ENCODE measurements at places on chromosomes 7 and 10.
A peak's percentile ranks its signal among the peaks of the same experiment; 100 is the strongest.

DNA sequence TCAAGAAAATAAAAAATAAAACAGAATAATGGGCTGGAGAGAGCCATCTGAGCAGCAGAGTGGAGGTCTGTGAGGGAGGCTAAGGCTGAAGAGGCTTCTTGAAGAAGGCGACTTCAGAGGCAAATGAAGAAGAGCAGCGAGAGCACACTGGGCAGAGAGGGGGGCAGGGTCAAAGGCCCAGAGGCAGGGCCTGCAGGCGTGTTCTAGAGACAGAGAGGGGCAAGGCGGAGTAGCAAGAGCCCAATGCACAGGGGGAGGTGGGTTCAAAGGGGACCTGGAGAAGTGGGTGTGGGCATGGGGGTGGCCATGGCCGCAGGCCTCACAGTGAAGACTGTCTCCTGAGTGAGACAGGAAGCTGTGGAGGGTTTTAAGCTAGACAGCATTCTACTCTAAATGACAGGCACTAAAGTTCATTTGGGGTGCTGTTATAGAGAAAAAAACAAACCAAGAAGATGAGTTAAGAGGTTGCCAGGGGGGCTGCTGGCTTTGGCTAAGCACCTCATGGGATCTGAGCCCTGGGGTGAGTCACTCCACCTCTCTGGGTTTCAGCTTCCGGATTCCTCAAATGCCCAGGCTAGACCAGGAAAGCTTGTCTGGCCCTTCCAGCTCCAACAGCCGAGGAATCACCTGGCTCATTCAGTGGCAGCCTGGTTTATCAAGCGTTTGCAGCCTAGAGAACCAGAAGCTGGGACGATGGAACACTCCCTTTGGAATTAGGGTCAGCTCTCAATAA, 81.7 kb downstream of the DLG5 start:
- DNase-seq = no peak

GRCh38 chr10:56881218-56881617, 520.2 kb upstream of the ZWINT start:
- DNase-seq = no peak

GRCh38 chr10:86107131-86107530, 259.5 kb downstream of the GRID1 start:
- DNase-seq = no peak

- DNase-seq = peak; percentile 38
Observed at GRCh38 chr7:2200584-2200980, 32.2 kb downstream of the MAD1L1 start.

DNA sequence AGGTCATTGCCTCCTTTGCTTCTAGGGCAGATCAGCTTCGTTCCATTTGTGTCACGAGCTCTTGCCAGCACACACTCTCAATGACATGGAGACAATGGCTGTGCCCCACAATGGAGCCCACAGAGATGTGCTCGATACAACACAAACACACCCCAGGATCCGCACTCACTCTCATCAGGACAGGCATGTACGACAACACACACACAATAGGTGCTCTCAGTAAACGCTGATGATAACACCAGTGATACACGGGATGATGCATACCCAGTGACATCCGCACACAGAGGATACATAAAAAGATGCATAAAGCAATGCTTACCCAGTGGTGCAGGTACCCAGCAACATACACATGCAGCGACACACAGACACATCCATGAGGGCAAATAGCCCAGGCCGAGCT, 61.2 kb upstream of the LBX1 start:
- DNase-seq = no peak

- DNase-seq = no peak
Observed at GRCh38 chr10:25687521-25687920, 246.5 kb upstream of the MYO3A start.
